DMS53 (cell line): ENCODE measurements at places on chromosomes 3 and 15.

- DNase-seq = peak; percentile 43
Observed at GRCh38 chr3:114860531-114860930, 286.6 kb downstream of the ZBTB20 start.

GRCh38 chr3:142844339-142844977 is 44.4 kb downstream of the PCOLCE2 start:
- peak; percentile 51 for DNase-seq

- no peak for DNase-seq
Observed at GRCh38 chr3:42067326-42067725, 23.8 kb upstream of the TRAK1 start.

- DNase-seq = no peak
Observed at GRCh38 chr3:48999085-48999858, 7.9 kb upstream of the WDR6 start.

DNA sequence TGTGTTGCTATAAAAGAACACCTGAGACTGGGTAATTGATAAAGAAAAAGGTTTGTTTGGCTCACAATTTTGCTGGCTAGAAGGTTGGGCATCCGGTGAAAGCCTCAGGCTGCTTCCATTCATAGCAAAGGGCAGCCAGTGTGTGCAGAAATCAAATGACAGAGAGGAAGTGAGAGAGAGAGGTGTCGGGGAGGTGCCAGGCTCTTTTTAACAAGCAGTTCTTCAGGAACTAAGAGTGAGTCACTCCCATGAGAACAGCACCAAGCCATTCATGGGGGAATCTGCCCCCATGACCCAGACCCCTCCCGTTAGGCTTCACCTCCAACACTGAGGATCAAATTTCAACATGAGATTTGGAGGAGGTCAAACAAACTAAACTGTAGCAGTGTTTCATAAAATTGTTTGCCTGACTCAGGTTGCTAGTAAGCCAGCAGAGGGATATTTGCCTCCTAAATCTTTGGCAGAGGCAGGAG is 4.5 kb upstream of the PARP15 start:
- DNase-seq = peak; percentile 29

GRCh38 chr3:150783920-150784746 is 21.2 kb upstream of the SIAH2 start:
- DNase-seq = no peak

GRCh38 chr3:31785734-31786133 is 195.3 kb downstream of the OSBPL10 start:
- no peak for DNase-seq

GRCh38 chr3:55895897-55896566 is 408.9 kb upstream of the WNT5A start:
- no peak for DNase-seq
